ENCODE measurements at places on chromosomes 4 and X. TPM values are rescaled to one million over a fixed set of nuclear protein-coding genes. Genes with fewer than 3 reads are reported as not detected.

The TEX13B gene
- not detected for total RNA-seq

The IRF2 gene
- total RNA-seq: 27.5 TPM

The MID1 gene
- 2.3 TPM for total RNA-seq

The PPP2R2C gene
- 1.4 TPM for total RNA-seq

The LNX1 gene
- total RNA-seq: 16.1 TPM

The CTAG1A gene
- total RNA-seq: not detected

The TCEAL7 gene
- 17.0 TPM for total RNA-seq

The UGT2B11 gene
- not detected for total RNA-seq

The MAOB gene
- 11.2 TPM for total RNA-seq

The GPRASP2 gene
- not detected for total RNA-seq

The GUF1 gene
- 12.3 TPM for total RNA-seq

The SULT1E1 gene
- total RNA-seq: 0.87 TPM

DNA sequence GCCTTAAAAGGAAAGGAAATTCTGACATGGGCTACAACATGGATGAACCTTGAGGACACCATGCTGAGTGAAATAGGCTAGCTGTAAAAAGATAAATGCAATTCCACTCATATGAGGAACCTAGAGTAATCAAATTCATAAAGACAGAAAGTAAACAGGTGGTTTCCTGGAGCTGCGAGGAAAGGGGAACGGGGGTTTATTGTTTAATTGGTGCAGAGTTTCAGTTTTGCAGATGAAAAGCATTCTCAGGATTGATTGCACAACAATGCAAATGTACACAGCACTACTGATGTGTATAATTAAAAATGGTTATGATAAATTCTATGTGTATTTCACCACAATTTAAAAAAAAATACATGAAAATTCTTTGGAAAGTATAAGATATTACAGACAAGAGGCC lies 24.0 kb downstream of the PLRG1 start:
- H3K27me3 ChIP-seq: peaks cover 20% of the 10 kb centered on the region
- no peaks in the 10 kb centered on the region for H3K4me1 ChIP-seq
- DNase-seq: no peak
- H3K27ac ChIP-seq: no peak overlapping the region
- H3K4me3 ChIP-seq: no peak overlapping the region

DNA sequence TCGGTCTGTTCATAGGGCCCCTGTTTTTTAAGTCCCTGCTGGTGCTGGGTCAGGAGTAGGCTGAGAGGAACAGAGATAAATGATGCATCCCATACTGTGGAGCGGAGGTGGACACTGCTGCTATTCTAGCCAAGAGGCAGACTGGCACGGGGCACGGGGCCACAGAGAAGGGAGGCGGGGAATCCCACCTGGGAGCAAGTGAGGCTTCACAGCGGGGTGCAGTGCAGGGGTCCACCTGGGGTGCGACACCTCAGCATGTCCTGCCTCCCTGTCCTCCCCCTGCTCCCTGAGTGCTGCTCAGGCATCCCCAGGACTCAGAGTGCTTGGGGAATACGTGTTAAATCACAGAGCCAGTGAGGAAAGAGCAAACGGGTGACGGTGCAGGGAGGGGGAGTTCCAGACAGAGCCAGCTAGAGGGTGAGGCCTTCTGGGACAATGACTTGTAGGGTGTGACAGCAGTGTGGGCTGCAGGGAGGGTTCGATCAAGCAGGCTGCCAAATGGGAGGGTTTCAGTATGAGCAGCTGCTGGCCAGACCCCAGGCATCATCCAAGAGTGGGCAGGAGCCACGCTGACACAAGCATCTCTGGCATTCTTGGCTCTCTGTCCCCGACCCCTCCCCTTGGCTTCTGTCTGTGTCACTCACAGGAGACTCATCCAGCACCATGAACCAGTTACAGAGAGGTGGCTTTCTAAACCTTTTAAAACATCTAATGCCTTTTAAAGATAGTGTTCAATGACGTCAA lies 13.7 kb upstream of the HTRA3 start:
- no peaks in the 10 kb centered on the region for H3K27me3 ChIP-seq
- no peak for DNase-seq
- H3K36me3 ChIP-seq: no peaks in the 10 kb centered on the region
- no peak overlapping the region for H3K4me3 ChIP-seq
- peaks cover 6% of the 10 kb centered on the region for H3K4me1 ChIP-seq

DNA sequence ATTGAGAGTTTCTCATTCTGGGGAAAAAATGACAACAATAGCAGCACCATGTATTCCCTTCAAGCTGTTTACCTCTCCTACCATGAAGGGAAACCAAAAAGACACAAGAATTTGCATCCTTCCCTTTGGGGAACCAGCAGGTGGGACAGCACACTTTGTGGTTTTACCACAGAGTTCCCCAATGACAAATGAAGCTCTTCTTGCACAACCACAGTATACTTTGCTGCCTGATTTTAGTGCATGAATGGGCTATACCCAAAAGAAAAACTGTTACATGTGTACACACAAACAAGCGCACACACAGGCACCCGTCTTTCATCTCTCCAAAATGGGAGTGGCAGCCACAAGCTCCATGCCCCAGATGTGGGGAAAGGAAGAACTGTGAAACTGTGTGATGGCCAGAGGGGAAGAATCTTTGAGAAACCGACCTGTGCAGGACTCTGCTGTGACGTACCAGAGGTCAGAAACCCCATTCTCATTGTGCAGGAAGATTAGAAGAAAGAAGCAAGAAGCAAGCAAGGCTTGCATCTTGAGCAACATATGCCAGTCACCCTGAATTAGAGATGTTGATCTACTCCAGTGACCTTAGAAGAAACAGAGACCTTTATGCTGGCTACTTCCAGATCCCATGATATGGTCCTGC lies 2.7 kb upstream of the MAML3 start:
- H3K36me3 ChIP-seq: no peaks in the 10 kb centered on the region
- H3K4me3 ChIP-seq: no peak overlapping the region
- H3K27me3 ChIP-seq: no peaks in the 10 kb centered on the region
- no peak for DNase-seq
- peaks cover 37% of the 10 kb centered on the region for H3K4me1 ChIP-seq

DNA sequence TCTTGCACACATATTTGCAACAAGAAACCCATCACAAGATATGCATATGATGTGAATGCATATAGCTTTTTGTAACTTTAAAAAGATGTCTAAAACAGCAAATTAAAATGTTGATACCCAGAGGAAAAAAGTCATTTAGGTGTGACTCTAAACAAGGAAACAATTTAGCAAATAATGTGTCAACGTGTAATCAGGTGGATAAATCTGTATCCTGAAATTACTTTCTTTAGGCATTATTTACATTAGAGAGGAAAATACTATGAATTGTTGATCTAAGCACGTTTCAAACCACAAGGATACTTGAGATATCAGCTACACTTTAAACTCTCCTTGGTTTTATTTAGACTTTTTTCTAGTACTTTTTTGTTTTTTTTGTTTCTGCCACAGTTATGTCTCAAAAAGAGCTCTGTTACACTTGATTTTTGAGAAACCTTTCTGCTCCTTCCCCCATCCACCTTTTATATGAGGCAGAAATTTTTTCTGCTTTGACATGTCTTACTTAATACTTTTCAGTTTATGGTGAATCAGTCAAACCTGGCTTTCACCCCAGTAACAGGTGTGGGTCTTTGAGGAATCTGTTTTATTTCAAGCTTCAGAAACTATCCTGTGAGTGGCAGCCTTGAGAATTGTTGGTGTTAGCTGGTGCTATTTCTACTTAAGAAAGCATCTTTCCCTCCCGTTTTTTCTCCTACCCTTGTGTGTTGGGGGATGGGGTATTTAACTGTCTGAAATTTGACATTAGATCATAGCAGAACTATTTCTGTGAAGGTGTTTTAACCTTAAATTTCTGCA lies 1.9 kb downstream of the NPNT start:
- H3K27me3 ChIP-seq: peaks cover 23% of the 10 kb centered on the region
- no peaks in the 10 kb centered on the region for H3K36me3 ChIP-seq

DNA sequence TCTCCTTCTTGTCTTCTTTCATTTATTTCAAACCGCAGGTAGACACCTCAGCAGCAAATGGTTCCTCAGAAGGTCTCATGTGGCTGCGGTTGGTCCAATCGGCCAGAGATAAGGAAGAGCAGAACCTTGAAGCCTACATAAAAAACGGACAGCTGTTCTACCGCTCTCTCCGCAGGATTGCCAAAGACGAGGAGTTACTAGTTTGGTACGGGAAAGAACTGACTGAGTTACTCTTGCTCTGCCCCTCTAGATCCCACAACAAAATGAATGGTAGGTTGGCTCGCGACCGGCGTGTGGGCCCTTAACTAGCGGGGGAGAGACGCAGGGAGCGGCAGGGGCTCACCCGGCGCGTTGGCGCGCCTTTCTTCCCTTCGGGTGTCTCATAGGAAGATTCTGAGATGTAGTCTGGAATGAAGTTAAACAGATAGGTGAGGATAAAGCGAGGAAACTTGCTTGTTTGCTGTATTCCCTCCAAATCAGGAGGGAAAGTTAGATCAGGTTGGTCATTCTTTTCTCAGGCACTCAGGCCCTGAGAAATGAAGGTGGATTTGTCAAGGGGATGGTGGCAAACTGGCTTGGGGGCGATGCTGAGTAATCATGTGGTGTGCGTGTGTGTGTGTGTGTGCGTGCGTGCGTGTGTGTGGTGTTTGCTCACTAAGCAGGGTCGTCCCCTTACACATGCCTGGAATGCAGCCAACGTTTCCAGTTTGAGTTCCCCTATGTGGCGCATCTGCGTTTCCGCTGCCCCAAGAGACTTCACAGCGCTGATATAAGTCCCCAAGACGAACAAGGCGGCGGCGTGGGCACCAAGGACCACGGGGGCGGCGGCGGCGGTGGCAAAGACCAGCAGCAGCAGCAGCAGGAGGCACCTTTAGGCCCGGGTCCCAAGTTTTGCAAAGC lies 4.2 kb downstream of the PRDM8 start:
- H3K4me1 ChIP-seq: peaks cover 42% of the 10 kb centered on the region
- H3K4me3 ChIP-seq: peak overlapping the region; percentile 71
- peak; percentile 79 for DNase-seq
- no peaks in the 10 kb centered on the region for H3K27me3 ChIP-seq
- no peaks in the 10 kb centered on the region for H3K36me3 ChIP-seq

- H3K36me3 ChIP-seq: no peaks in the 10 kb centered on the region
- peak; percentile 84 for DNase-seq
- H3K4me1 ChIP-seq: no peaks in the 10 kb centered on the region
- no peaks in the 10 kb centered on the region for H3K27me3 ChIP-seq
These were observed 65.3 kb downstream of the CLNK start for GRCh38 chr4:10619220-10619619.

- no peak overlapping the region for H3K4me3 ChIP-seq
- H3K27ac ChIP-seq: no peak overlapping the region
- no peaks in the 10 kb centered on the region for H3K27me3 ChIP-seq
- H3K4me1 ChIP-seq: no peaks in the 10 kb centered on the region
- H3K36me3 ChIP-seq: no peaks in the 10 kb centered on the region
These were observed 233.3 kb downstream of the USP46 start for GRCh38 chr4:52425751-52426326.

- no peak for DNase-seq
- no peaks in the 10 kb centered on the region for H3K27me3 ChIP-seq
- H3K4me3 ChIP-seq: no peak overlapping the region
- no peaks in the 10 kb centered on the region for H3K36me3 ChIP-seq
These were observed 3.3 kb upstream of the KIAA1210 start for GRCh38 chrX:119130911-119131310.

DNA sequence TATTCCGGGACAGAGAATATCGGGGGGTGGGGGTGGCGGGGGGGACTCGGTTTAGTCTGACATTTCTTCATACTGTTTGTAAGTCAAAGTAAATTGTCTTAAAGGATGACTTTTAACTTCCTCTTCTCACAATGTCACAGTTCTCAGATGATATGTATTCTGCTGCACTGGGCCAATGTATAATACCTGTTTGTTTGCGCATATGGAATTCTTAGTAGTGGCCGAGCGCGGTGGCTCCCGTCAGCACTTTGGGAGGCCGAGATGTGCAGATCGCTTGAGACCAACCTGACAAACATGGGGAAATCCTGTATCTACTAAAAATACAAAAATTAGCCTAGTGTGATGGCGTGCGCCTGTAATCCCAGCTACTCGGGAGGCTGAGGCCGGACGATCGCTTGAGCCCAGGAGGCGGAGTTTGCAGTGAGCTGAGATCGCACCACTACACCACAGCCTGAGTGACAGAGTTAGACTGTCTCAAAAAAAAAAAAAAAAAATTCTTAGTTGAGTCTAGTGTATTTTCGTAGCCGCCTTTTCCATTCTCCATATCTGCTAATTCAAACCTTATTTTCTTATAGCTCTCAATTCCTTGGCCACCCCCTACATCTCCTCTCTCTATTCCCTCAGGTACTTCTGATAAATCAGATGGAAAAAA lies 851 bp downstream of the POLR2B start:
- no peak for DNase-seq
- H3K4me1 ChIP-seq: peaks cover 47% of the 10 kb centered on the region
- no peaks in the 10 kb centered on the region for H3K27me3 ChIP-seq
- peak overlapping the region; percentile 93 for H3K27ac ChIP-seq
- peak overlapping the region; percentile 99 for H3K4me3 ChIP-seq

GRCh38 chr4:112031712-112032328 lies 113.4 kb upstream of the FAM241A start:
- no peaks in the 10 kb centered on the region for H3K36me3 ChIP-seq
- no peak overlapping the region for H3K4me3 ChIP-seq
- no peak for DNase-seq
- H3K4me1 ChIP-seq: no peaks in the 10 kb centered on the region

- H3K27ac ChIP-seq: no peak within 1 kb of the TSS
- no peaks in the 10 kb centered on the region for H3K27me3 ChIP-seq
These were observed at the start of gene P2RY10 for GRCh38 chrX:78945186-78945912. P2RY10 (plus strand) TSS chrX:78945391; CDS start chrX:78960521, 15,130 bp downstream.

GRCh38 chr4:39976945-39977488 lies 694 bp downstream of the PDS5A start:
- H3K4me1 ChIP-seq: peaks cover 20% of the 10 kb centered on the region
- no peaks in the 10 kb centered on the region for H3K27me3 ChIP-seq
- H3K36me3 ChIP-seq: peaks cover 28% of the 10 kb centered on the region

- no peak for DNase-seq
- H3K4me1 ChIP-seq: peaks cover 39% of the 10 kb centered on the region
- no peak overlapping the region for H3K4me3 ChIP-seq
- H3K27ac ChIP-seq: peak overlapping the region; percentile 82
- no peaks in the 10 kb centered on the region for H3K27me3 ChIP-seq
- H3K36me3 ChIP-seq: peaks cover 32% of the 10 kb centered on the region
These were observed 109.7 kb downstream of the AFAP1 start for GRCh38 chr4:7829652-7830580.

Data from stomach (tissue), 19 donors.